ENCODE measurements at places on chromosomes 5 and 9. TPM values are rescaled to one million over a fixed set of nuclear protein-coding genes. Genes with fewer than 3 reads are reported as not detected.

ITGA1 gene
- total RNA-seq = 31.8 TPM

DNA sequence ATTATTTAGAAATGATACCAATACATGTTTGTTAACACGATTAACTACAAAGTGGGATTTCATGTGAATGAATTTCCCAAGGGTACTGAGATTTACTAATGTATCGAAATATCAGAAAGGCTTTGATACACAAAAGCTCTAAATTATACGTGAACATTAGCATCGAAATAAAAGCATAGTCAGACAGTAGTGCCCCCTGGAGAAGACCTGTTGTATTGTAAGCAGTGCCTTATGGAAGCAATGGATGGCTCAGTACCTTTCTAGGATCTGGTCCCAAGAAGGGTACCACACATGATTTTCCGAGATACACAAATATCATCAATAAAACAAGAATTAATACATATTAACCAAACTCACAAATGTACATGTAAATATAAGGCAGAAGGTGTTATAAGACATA lies 153.8 kb downstream of the CDH12 start:
- H3K36me3 ChIP-seq = no peaks in the 10 kb centered on the region
- no peaks in the 10 kb centered on the region for H3K27me3 ChIP-seq

DNA sequence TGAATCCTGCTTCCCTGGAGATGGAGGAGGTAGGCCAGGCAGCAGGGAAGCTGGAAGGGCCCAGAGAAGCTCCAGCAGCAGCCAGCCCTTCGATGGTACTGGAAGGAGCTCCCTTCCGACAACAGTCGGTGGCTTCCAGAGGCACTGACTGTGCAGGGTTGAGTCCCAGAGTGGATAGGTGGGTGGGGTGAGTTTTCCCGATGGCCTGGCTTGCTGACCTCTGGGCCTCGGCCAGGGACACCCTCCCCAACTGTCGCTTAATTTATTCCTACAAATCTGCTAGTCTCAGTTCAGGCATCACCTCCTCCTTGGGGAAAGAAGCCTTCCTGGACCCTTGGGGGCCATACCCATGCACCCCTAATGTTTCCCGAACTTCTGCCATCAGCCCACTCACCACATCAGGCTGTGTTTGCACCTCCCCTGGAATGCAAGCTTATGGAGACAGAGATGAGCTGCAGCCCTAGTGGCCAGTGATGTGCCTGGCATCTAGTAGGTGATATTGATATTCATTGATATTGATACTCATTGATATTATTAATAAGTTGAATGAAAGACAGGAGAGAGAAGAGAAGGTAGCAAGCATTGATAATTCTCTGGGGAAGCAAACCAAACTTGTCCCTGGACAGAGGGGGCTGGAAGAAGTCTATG lies 104.6 kb upstream of the BOD1 start:
- H3K36me3 ChIP-seq = no peaks in the 10 kb centered on the region
- no peak for DNase-seq
- H3K27me3 ChIP-seq = no peaks in the 10 kb centered on the region
- no peak overlapping the region for H3K27ac ChIP-seq
- H3K4me1 ChIP-seq = no peaks in the 10 kb centered on the region

DNA sequence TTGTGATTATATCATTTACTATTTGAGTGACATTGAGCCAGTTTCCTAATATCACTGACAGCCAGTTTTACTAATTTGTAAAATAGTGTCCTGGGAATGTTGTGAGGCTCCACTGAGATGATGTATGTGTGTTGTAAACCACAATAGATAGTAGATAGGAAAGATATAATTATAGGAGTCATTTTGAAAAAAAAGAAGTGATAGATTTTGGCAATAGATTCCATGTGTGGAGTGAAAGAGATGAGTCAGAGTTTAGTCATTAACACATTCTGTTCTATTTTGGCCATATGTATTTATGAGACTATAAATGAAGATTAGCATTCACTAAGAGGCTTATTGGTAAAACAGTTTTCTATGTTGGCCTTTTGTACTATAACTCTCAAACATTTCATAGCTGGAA lies 388.2 kb downstream of the FAM170A start:
- H3K27ac ChIP-seq = no peak overlapping the region
- H3K4me3 ChIP-seq = no peak overlapping the region
- no peaks in the 10 kb centered on the region for H3K36me3 ChIP-seq
- no peaks in the 10 kb centered on the region for H3K27me3 ChIP-seq

ENHO gene
- total RNA-seq = under 0.01 TPM

- peaks cover 9% of the 10 kb centered on the region for H3K27me3 ChIP-seq
- no peak overlapping the region for H3K4me3 ChIP-seq
- DNase-seq = peak; percentile 19
- no peak overlapping the region for H3K27ac ChIP-seq
- no peaks in the 10 kb centered on the region for H3K4me1 ChIP-seq
Observed at GRCh38 chr5:140073296-140073695, 30.2 kb upstream of the NRG2 start.

DNA sequence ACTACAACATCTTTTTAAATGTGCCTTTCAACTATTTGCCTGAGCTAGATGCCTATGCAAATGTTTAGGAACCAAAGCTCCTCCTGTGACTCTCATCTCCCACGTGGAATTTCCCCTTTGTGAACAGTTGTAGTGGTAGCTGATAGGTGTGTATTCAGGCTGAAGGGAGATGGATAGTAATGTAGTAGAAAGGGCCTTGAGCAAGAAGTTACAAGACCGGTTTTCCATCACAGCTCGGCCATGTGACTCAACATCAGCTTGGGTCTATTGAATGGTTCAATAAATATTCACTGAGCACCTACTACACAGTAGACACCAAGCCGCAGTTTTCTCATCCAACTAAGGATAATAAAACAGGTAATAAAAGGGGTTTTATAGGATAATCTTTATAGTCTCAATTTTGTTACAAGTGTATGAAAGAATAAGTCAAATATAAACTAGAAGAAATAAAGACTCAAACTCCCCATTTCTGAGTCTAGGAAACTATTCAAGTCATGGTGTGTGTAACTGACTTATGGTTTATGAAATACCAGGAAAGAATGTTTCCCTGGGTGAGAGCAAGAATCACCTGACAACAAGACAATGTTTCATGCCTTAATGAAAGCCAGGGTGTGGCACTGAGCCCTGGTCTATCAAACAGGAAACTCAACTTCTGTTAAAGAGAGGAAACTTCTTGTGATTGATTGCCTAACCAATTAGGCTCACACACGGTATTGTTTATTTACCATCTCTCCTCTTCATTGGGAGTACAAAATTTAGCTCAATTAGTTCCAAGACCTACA lies 187.1 kb upstream of the SPEF2 start:
- H3K4me3 ChIP-seq = no peak overlapping the region
- H3K4me1 ChIP-seq = no peaks in the 10 kb centered on the region
- H3K27me3 ChIP-seq = peaks cover 5% of the 10 kb centered on the region
- no peak for DNase-seq
- H3K27ac ChIP-seq = no peak overlapping the region

DNA sequence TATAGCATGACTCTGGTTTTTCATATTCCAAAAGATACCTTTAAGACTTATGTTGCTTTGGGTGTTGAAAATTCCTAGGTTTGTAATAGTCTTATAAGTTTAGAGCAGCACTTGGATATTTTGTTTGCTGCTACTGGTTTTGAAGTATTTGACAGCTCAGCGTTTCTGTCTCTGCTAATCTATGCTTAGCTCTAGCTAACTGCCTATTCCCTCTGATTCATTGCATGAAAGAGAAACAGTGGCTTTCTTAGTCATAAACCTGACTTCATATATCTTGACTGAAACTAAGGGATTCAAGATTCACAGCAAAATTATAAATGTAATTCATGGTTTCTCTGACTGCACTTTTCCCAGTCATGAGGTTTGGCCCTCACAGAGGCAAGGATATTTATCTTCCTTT lies 35.6 kb upstream of the ANXA1 start:
- H3K4me1 ChIP-seq = peaks cover 26% of the 10 kb centered on the region
- peak; percentile 61 for DNase-seq
- peak overlapping the region; percentile 44 for H3K27ac ChIP-seq
- H3K27me3 ChIP-seq = no peaks in the 10 kb centered on the region
- no peak overlapping the region for H3K4me3 ChIP-seq

ORM2 gene
- total RNA-seq = not detected

GRCh38 chr9:33377089-33377715 lies 25.2 kb downstream of the AQP7 start:
- H3K36me3 ChIP-seq = peaks cover 3% of the 10 kb centered on the region
- H3K27me3 ChIP-seq = no peaks in the 10 kb centered on the region
- H3K4me3 ChIP-seq = no peak overlapping the region
- no peak overlapping the region for H3K27ac ChIP-seq
- no peak for DNase-seq

- H3K27ac ChIP-seq = peak overlapping the region; percentile 7
- peak; percentile 89 for DNase-seq
- peaks cover 12% of the 10 kb centered on the region for H3K4me1 ChIP-seq
- no peaks in the 10 kb centered on the region for H3K36me3 ChIP-seq
- H3K27me3 ChIP-seq = no peaks in the 10 kb centered on the region
- peak overlapping the region; percentile 66 for H3K4me3 ChIP-seq
Observed at GRCh38 chr5:181217111-181217802, 5.8 kb upstream of the TRIM41 start.

DNA sequence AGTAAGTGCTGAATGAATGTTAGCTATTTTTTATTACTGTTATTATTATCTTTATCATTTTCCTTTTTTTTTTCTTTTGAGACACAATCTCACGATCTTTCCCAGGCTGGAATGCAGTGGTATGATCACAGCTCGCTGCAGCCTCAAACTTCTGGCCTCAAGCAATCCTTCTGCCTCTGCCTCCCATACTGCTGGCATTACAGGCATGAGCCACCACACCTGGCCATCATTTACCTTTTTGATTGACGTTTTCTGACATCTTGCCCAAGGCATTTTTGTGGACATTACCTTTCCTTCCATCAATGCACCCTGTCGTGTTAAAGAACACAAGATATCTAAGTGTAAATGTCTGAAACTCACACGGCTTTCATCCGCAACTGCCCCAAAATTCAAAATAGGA lies 138.2 kb downstream of the GAS1 start:
- H3K27ac ChIP-seq = no peak overlapping the region
- H3K4me3 ChIP-seq = no peak overlapping the region
- no peaks in the 10 kb centered on the region for H3K36me3 ChIP-seq
- DNase-seq = no peak

DNA sequence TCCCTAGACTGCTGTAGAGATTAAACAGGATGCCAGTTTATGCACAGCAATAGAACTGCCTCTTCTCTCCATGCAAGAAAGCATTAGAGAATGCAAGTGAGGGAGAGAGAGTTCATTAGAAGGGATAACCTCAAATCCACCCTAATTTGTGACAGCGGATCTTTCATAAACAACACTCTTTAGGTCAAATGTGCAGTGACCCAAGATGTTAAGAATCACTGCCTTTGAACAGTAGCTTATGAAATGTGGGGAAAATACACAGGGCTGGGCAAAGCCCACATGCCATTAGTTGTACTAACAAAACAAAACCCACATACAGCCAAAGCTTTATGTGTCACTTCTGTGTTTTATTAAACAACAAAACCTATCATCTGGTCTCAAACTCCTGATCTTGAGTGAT lies 36.2 kb upstream of the POU4F3 start:
- no peaks in the 10 kb centered on the region for H3K4me1 ChIP-seq
- no peak overlapping the region for H3K27ac ChIP-seq
- H3K27me3 ChIP-seq = peaks cover 10% of the 10 kb centered on the region
- no peak for DNase-seq
- H3K4me3 ChIP-seq = no peak overlapping the region

DNA sequence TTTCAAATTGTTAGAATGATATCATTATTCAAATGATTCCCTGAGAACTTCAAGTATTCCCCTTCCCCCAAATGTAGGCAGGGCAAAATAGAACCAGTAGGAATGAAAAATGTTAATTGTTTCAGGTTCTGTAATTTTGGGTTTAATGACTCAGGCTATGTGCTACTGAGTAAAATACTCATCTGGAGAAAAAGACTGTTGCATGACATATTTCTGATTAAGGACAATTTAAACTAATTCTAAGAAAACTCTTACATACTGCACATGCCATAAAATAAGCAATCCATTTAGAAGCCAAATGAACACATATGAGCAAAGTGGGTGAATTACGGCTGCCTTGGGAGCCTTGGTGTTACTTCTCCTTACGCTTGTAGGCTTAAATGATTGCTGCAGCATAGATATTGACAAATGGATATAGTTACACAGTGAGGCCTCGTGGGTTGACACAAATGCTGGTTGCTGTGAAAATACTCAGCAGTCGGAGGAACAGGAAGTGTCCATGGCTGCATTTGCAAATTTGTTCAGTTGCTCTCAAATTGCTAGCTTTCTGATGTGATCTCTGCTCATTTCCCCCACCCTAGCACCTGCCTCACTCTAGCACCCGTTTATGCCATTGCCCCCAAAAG lies 174.9 kb upstream of the DMAC1 start:
- no peak overlapping the region for H3K27ac ChIP-seq
- H3K36me3 ChIP-seq = no peaks in the 10 kb centered on the region
- H3K4me1 ChIP-seq = no peaks in the 10 kb centered on the region
- no peaks in the 10 kb centered on the region for H3K27me3 ChIP-seq
- DNase-seq = no peak
- no peak overlapping the region for H3K4me3 ChIP-seq

DNA sequence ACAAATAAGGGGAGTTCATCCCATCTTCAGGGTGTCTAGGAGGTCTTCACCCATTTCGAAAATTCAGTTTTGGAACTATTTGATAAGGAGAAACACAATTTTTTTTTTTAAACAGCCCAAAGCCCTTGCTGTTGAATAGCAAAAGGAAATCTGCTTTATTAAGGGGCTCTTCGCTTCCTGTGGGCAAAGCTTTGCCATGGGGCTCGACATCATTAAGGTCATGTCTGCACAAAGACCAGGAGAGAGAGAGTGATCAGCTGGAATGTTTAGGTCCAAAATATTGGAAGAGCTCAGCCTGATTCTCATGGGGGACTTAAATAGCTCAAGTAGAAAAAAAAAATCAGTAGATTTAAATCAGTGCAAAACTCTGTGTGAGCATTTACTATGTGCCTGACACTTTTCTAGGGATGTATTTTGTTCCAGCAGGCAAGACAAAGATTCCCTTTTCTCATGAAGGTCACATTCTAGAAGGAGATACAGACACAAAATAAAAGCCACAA lies 564.6 kb upstream of the KLF4 start:
- peak overlapping the region; percentile 69 for H3K27ac ChIP-seq
- no peak for DNase-seq
- peaks cover 64% of the 10 kb centered on the region for H3K4me1 ChIP-seq
- H3K4me3 ChIP-seq = peak overlapping the region; percentile 46

DNA sequence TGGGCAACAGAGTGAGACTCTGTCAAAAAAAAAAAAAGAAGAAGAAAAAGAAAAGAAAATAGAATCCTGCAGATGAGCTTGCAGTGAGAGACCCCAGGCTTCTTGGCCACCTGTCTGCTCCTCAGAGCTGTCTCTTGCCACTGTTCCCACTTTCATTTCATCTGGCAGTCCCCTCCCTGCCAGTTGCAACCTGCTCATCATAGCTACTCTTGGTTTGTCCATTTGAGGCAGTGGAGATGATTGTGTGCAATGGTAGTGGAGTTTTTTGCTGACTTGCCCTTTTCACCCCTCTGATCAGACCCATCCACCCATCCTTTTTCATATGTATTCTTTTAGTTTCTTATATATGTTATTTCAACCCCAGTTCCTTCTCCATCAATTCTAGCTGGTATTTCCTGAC lies 28.7 kb downstream of the ANKRD33B start:
- no peaks in the 10 kb centered on the region for H3K36me3 ChIP-seq
- no peak overlapping the region for H3K27ac ChIP-seq
- peaks cover 27% of the 10 kb centered on the region for H3K4me1 ChIP-seq
- DNase-seq = no peak

EFNA5 gene
- 10.0 TPM for total RNA-seq

All from osteoblast (primary cell).